ENCODE measurements at places on chromosomes 2 and 18.

GRCh38 chr2:120550893-120551446, 184.7 kb upstream of the GLI2 start:
- no peak for DNase-seq

GRCh38 chr2:26453421-26454329, 24.2 kb downstream of the OTOF start:
- no peak for DNase-seq

GRCh38 chr2:171824086-171824485, 70.0 kb downstream of the SLC25A12 start:
- no peak for DNase-seq

- DNase-seq, result no peak
These were observed 199.3 kb downstream of the MTX2 start for GRCh38 chr2:176468457-176469113.

DNA sequence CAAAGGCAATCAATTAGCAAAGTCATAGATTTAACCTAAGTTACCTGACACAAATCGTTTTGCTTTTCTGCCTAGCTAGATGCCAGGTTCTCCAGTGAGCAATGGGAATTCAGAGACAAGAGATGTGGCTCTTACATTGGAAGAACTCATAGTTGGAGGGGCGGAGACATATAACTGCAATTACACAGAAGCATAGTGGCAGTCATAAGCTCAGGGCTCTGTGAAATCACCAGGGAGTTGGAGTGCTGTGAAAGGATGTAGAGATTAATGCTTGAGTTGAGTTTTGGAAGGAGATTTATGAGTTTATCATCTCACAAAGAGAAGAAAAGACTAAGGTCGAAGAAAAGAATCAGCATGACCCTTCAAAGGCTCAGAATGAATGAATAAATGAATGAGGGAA, 457.2 kb upstream of the TRIB2 start:
- no peak for DNase-seq

- peak; percentile 50 for DNase-seq
These were observed 104.9 kb downstream of the ANKRD44 start for GRCh38 chr2:197205585-197206215.

DNA sequence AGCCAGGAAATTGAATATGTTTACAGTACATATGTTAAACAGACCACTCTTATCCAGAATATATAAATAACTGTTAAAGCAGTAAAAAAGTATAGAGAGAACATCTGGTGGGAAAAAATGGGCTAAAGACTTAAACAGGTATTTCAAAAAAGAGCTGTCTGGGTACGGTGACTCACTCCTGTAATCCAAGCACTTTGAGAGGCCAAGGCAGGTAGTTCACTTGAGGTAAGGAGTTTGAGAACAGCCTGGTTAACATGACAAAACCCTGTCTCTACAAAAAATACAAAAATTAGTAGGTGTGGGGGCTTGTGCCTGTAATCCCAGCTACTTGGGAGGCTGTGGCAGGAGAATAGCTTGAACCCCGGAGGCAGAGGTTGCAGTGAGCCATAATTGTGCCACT, 171.4 kb upstream of the FSIP2 start:
- DNase-seq, result no peak

DNA sequence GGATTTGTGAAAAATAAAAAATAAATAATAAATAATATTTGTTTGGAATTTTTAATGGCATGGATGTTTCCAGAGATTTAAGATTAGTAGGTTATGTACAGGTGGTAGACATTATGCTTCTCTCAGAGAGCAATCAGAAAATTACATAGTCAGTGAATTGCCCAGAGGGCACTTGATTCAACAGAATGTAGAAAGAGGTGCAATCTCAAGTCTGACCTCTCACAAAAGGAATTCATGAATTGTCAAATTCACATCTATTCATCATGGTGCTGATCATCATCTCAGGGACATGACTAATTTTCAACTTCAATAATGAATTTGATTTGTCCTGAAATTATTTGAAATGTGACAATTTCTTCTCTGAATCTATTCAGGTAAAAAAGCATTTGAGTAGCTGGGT, 172.5 kb downstream of the PDE11A start:
- no peak for DNase-seq

GRCh38 chr2:18791172-18791797, 201.9 kb upstream of the NT5C1B start:
- no peak for DNase-seq

DNA sequence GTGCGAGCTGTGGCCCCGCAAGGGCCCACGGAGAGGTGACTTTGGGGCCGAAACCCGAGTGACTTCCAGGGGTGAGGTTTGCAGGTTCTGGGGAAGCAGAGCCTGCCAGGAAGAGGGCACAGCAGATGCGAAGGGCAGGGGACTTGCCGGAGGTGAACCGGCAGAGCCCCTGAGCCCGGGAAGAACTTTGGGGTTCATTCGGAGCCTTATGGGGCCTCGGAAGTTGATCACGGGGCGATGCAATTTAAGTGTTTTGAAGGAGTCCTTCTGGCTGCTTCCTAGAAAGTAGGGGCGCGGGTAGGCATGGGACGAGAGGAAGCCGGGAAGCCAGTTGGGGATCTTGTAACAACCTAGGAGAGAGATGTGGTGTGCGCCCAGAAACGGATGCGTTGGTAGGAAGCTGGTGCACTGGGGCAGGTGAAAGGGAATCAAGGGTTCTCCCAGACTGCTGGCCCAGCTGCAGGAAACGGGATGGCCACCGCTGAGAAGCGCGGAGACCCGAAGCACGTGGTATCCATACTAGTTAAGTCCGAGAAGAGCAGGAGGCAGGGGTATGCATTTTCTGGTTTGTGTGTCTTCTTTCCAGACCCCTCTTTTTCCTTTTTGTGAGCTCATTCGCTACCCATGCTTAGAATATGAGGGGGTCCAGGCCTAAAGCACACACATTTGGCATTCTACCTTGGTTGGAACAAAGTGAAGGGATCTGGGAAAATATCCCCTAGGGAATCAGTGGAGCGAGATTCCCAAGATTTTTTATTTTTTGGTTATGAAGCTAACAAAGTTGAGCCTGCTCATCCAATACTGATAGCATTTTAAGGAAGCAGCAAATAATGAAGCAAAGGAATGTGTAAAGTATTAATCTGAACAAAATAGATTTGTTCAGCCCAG, 758 bp downstream of the SCLY start:
- no peak for DNase-seq

DNA sequence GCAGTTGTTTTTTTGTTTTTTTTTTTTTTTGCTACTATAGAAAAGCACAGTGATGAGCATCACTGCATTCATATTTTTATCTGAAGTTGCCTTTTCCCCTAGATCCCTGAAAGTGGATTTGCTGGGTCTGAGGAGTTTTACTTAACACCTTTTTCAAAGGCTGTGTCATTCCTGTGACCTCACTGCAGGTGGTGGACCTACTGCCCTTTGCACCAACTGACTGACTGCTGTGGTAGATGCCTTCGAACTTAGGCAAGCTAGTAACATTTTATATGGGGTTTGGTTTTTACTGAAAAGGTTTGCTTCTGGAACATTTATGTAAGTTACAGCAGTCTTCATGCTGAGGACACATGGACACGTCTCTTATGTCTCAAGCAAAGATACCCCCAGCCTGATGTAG, 36.2 kb downstream of the SPTBN1 start:
- DNase-seq, result no peak

DNA sequence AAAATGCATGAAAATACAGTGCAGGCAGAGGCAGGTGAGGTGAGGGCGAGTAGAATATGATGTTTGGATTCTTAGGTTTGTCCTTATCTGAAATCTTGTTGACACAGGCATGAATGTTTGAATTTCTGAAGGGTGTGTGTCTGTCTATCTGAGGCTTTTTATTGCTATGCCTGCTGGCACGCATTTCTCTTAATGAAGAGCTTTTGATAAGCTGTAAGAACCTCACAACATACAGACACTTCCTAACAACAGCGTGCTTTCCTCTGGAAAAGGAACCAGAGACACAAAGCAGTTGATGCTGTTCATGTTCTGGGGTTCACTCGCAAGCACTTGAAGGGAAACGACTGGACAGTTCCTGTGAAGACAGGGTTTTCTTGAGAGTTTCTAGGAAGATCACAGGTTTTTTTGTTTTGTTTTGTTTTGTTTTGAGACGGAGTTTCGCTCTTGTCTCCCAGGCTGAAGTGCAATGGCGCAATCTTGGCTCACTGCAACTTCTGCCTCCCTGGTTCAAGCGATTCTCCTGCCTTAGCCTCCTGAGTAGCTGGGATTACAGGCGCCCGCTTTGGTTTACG, 33.3 kb upstream of the CABLES1 start:
- no peak for DNase-seq

DNA sequence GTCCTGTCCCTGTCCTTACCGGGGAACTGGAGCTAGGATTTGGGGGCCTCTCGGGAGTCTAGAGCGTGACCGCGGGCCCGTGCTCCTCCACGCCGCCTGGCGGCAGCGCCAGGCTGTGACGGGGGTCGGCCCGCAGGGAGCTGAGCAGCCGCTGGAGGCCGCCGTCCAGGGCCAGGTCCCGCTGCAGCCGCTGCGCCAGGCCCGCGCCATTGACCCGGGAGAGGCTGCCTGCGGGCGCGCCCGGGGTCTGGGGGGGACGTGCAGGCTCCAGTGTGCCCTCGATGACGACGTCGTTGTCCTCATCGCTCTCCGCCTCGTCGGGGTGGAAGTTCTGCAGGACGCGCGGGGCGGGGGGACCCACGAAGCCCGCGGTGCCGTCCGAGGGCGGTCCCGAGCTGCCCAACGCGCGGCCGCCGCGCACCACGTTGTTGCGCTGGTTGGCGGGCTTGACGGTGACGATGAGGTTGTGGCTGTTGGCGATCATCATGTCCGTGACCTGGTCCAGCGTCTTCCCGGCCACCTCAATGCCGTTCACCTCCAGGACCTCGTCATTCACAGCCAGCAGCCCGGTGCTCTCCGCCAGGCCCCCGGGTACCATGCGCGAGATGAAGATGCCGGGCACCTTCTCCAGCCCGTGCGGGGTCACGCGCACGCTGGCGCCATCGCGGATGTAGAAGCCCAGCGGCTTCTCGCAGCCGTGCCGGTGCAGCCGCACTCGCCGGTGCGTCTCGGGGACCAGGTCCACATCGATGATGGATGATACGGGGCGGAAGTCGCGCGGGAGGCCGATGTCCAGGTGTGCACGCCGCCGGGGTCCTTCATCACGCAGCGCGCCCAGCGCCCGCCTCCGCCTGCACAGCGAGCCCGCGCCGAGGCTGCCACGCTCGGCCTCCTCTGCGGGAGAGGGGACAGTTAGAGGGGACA, 50.9 kb downstream of the ADNP2 start:
- DNase-seq, result no peak

GRCh38 chr2:136164280-136164776, 46.4 kb upstream of the CXCR4 start:
- DNase-seq, result no peak

GRCh38 chr2:170926743-170927297, 2.2 kb upstream of the GORASP2 start:
- DNase-seq, result no peak

GRCh38 chr18:49081511-49082155, 130.9 kb upstream of the SMAD7 start:
- no peak for DNase-seq

DNA sequence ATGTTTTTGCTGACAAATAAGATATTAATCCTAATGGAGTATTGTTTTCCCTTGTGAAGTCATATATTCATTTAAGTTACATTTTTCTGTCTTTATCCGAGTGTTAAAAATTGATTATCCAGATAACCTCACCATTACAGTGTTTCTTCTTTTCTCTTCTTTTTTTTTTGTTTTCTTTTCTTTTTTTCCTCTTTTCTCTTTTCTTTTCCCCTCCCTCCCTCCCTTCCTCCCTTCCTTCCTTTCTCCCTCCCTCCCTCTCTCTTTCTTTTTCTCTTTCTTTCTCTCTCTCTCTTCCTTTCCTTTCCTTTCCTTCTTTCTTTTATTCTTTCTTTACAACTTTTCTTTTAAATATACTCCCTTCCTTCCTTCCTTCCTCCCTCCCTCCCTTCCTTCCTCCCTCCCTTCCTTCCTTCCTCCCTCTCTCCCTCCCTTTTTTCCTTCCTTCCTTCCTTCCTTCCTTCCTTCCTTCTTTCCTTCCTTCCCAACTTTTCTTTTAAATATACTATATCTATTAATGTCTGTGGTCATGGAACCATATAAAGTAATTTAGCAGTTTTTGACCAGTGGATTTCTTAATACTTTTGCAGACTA, 40.9 kb downstream of the UBE2E3 start:
- DNase-seq, result no peak

DNA sequence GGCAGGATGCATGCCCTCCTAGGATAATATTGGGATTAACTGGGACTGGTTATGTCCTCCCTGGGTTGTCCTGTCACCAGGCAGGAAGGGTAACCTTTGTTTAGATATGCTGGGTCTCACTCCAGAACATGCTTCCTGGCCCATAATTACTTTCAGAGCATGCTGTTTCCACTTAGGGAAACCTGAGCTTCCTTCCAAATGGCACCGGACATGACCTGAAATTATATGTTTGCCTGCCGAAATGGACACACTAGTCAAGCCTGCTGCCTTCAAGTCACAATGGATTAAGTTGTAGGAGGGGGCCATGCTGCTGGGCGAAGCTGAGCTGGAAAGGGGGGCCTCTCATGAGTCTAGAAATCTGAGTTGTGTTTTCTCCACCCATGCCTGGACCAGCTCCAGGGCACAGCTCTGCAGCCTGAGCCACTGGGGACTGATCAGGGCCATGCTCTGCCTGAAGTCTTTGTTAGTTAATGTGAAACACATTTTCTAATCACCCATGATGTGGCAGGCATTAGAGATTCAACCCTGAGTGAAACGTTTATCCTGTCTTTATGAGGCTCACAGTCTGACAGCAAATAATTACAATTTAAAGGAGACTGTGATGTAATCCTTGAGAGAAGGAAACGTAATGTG, 273.3 kb downstream of the TNS1 start:
- no peak for DNase-seq

- DNase-seq, result no peak
These were observed 286.2 kb downstream of the ZNF516 start for GRCh38 chr18:76208678-76209306.

- DNase-seq, result no peak
These were observed 866 bp upstream of the SF3B6 start for GRCh38 chr2:24076849-24077534.

DNA sequence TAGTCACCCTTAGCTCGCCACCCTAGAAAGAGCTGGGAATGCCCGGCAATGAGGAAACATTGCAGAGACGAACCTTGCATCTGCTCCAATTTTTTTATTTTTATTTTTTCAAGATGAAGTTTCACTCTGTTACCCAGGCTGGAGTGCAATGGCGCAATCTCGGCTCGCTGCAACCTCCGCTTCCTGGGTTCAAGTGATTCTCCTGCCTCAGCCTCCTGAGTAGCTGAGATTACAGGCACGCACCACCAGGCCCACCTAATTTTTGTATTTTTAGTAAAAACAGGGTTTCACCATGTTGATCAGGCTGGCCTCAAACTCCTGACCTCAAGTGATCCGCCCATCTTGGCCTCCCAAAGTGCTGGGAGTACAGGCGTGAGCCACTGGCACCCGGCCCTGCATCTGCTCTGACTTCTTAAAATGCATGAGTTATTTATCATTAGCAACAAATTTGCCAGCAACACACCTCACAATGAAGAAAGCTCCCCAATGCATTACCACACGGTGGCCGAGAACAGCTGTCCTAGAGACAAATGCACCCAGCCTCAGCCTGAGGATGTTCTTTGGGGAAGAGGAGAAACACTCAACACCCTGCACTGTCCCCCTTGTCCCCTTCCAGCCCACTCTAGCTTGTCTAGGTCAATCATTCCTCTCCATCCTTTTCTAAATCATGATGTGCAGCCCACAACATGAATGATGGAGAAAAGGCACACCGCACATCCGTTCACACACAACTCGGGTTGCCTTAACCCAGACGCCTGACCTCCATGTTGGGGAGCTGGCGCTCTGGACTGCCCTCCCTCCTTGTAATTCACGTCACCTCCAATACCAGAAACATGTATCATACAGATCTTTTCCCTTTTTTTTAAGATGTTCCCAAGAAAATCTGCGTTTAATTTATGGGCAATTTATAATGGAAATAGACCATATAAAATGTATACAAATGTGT, 46.9 kb downstream of the TTC32 start:
- DNase-seq, result no peak
